Stimulated activated CD8-positive, alpha-beta memory T cell treated with anti-CD3 and anti-CD28 coated beads, Interleukin-4, amount 100 ng/mL, for 1 hour (primary cell): ENCODE measurements at places on chromosomes 7 and 10.

DNA sequence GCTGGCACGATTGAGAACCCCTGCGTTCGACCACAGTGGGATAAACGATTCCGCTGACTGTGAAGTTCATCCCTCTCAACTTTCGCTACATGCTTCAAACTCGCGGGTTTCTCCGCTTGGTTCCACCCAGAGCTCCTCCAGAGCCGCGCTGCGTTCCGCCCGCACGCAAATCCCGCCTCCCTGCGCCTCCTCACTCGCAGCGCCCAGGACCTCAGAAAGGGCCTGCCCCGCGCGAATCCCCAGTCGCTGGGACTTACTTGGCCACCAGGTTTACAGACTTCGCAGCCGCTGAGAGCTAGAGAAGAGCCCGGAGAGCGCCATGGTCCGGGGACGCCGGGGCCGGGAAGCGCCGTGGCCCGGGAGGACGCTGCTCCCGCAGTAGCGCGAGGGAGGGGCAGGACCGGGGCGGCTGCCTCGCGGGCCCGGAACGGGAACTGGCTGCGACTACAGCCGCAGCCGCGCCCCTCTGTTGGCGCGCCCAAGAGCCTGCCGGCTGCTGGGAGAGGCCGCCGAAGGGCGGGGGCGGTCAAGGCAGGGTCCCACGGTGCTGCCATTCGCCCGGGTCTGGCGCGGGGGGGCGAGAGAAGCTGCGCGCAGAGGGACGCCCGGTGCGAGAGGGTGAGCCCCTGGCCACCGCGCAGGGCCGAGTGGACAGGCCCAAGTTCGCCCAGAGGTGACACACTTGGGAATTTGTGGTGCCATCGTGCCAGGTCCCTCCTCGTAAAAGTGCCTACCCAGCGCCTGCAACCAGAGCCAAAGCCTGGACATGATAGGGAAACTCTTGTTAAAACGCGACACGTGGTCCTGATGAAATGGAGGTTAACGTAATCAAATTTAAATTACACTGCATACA is at the start of gene NOD1:
Gene NOD1, minus strand, starts transcription at position 436 of the 853 bp plus-strand sequence. CDS start 21,863 bp downstream, outside the sequence.
- DNase-seq = peak; percentile 32

- DNase-seq = no peak
Measured at GRCh38 chr7:2999078-2999500, 44.6 kb downstream of the CARD11 start.

DNA sequence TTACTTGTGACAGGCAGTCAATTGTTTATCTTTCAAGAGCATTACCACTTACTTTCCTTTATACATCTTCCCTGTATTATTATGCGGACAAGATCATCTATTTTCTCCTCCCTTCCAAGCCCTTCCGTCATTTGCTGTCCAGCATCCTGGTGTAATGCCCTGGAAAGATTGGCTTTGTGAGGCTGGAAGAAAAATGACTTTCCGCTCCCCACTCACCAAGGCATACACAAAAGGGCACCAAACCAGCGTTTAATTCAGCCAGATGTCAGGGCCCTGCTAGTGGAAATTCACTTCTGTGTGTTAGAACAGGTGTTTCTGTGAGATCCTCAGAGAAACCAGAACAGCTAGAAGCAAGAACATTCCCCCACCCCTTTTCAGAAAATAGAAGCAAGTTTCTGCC is 128.1 kb upstream of the NANOS1 start:
- no peak for DNase-seq

- DNase-seq = no peak
Measured at GRCh38 chr7:24440892-24441291, 132.4 kb upstream of the PALS2 start.

DNA sequence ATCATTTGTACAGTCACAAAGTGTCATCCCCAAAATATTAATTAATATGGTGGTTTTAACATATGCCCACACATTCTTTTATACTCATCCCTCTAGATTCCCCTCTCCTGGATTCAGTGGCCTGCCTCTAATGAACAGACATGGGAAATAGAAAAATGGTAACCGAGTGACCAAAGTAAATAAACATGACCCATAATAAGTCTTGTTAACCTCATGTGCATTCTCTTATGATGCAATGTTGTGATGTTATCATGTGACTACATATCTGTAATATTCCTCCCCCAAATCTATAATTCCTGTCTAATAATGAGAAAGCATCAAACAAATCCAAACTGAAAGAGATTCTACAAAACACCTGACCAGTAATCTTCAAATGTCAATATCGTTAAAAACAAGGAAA is 164.5 kb upstream of the PRSS1 start:
- DNase-seq = no peak

DNA sequence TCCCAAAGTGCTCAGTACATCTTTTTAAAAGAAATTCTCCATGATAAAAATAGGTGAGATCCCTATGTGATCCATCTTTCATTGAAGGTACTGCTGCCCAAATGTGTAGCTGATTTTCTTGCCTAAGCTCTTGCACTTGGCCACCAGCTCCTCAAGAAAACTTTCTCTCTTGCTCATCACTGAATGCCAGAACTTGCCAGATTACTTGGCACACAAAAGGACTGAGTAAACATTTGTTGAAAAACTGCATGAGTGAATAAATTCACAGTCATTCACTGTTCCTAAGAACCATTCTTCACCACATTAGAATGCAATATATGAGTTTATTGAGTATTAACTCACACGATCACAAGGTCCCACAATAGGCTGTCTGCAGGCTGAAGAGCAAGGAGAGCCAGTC is 99.9 kb downstream of the TRIL start:
- no peak for DNase-seq

- no peak for DNase-seq
Measured at GRCh38 chr10:72875250-72876055, 18.1 kb upstream of the OIT3 start.

DNA sequence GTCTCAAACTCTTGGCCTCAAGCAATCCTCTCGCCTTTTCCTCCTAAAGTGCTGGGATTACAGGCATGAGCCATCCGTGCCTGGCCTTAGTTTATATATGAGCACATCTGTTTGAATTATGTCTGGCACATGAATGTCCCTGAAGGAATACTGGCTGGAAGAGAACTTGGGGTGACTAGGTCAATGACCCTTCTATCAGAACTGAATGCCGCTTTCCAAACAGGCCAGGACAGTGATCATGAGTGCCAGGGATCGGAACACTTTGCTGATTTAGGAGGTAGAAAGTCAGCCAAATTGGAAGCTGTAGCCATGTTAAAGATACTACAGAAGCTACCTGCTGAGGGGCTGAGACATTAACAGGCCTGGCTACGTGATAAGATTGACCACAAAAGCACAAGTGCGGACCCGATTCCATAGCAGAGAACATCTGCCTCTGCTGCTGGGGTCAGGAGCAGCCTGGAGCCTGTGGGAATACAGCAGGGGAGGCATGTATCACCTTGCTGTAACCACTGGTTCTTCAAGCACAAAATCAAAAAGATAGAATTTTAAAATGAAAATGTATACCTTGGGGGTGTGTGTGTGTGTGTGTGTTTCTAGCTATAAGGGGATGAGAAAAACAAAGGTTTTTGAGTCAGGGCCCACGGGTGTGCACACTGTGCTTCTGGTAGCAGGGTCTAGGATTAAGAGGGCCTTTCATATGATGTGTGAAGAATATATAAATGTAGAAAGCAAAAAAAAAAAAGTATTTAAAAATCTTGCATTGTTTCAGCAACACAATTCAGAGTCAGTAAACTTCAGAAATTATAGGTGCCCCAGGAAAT is 293.7 kb downstream of the BBS9 start:
- DNase-seq = no peak

- no peak for DNase-seq
Measured at GRCh38 chr7:24574950-24575349, 1.7 kb downstream of the PALS2 start.

DNA sequence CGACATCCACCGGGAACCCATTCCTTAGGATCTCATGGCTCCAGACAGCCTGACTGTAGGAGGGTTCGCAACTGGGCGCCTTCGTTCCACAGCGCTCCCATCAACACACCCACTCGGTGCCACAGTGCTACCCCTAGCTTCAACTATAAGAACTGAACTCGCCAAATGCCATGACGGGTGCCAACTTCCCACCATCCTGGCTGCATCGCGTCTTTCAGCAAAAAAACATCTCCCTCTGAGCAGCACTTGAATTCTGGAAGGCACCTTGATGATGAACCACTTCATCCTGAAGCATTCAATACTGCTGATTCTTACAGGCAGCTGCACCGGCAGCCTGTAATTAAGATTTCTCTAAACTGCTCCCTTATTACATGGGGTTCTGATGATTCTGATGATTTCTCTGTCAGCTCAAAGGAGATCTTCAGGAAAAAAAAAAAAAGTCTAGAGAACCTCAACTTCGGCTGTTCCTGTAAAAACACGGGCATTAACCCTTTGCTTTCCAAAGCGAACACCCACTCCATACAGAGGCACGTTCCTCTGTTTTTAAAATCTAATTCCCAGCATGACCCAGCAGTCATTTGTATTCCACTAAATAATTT is 1.3 kb downstream of the CYTH3 start:
- no peak for DNase-seq

DNA sequence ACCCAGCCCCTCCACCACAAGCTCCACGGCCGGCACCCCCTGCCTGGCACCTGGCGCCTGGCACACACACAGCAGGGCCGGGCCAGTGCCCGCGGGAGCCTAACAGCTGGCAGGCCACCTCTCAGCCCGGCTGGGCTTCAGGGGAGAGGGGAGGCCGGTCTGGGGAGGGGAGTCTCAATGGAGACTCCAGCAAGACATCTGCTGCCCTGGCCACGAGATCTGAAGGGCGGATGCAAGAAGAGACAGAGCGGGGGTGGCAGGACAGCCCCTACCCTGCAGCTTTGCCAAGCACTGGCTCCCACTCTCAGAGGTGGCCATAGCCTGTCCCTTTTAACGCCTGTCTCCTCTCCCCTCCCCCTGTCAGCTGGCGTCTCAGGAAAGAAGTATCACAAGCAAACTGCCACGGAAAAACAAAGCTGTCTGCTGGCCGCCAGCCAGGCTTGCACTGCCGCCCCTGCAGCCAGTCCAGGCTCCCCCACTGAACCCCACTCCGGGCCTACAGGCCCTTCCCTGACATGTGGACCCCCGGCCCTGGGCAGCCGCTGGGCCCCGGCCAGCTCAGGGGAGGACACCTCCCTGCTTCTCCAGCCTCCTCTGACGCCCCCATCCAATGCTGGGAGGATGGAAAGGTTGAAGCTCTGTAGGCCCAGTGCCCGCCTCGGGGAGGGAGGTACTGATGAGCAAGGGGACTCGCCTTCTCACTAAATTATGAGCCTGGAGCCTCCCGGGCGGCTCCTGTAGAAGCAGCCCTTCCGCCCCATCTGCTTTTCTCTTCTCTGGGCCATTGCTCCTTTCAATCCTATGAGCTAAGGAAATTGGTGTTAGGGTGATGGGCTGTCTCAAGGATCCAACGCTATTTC is 178.4 kb downstream of the ARHGAP12 start:
- DNase-seq = no peak

DNA sequence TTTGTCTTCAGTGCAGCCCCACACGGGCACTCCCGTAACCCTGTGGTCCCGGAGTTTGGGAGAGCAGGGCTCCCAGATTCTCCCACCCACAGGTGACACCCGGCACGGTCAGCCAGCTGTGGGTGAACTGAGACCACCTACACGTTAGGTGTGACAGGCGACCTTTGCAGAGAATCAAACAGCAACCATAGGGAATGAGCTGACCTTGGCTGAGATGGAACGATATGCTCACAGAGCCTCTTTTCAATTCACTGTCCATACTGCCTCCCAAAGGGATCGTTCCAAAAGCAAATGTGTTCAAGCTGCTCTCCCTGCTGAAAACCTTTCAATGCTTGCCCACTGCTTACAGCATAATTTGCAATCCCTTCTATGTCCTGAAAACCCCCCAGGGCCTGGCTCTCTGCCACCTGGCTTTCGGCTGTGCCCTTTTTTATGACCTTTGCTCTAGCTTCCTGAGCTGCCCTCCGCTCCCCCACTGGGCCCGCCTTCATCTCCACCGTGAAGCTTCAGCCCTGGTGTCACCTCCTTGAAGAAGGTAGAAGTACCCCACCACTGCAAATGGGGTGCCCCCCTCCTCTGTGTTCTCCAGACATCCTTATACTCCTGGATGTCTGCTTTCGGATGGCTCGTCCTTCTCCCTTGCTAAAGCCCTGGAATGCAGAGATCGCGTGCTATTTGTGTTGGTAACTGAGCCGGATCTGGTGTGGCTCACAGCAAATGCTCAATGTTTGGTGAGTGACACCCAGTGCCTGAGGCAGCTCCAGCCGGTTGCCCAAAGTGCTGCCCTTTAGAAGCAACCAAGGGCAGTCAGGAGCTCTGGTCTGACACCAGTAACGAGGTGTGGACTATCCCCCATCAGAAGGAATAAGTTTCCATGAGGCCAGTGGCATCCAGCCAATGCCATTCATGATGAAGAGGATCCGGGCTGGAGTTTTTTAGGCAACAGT is 90.4 kb downstream of the KIAA1549 start:
- no peak for DNase-seq

GRCh38 chr10:50242777-50243176 is 8.5 kb downstream of the ASAH2 start:
- no peak for DNase-seq

- no peak for DNase-seq
Measured at GRCh38 chr7:99928994-99929729, at the start of gene GJC3. Gene GJC3, minus strand, starts transcription at chr7:99929620. Its CDS starts 0 bp downstream, at chr7:99929620.

DNA sequence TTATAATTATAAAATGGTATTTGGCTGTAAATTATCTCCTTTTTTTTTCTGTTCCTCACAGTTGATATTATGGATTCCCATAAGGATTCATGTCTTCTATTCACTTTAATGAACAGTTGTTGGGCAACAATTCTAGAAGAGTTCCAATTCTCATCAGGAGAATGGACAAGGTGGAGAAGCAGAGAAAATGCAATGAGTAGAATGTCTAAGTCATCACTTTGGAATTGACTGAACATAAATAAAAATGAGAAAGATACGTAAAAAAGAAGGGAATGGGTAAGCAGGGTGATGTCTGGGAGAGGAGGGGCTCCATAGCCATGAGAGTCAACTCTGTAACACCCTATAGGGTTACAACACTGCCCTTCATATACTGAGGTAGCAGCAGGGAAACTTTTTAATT is 1.8 kb upstream of the CAV2 start:
- no peak for DNase-seq

DNA sequence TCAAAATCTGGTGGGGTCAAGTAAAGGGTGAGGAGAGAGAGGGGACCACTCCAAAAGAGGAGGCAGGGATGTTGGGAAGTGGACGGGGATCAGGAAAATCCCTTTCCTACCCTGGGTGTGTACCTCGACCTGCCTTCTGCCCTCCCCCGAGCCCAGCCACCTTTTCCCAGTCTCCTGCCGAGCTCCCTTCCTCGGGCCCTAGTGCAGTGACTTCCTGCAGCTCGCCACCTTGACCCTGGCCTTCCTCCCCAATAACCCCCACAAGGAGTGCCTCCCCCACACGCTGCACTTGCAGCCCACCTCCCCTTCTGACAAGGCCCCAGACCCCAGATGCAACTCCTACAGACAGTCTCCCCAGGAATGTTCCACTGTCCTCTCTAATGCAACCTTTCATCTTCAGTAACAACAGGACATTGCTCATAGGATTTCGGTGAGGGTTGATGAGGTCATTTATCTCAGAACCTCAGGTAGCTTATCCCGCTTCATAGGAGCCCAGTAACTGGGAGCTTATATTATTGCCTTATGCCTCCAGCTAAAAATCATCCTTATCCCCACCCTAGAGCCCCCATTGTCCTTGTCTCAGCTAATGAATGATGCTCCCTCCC is 90.1 kb downstream of the MKI67 start:
- no peak for DNase-seq
